ENCODE measurements at places on chromosomes 6 and 20.

DNA sequence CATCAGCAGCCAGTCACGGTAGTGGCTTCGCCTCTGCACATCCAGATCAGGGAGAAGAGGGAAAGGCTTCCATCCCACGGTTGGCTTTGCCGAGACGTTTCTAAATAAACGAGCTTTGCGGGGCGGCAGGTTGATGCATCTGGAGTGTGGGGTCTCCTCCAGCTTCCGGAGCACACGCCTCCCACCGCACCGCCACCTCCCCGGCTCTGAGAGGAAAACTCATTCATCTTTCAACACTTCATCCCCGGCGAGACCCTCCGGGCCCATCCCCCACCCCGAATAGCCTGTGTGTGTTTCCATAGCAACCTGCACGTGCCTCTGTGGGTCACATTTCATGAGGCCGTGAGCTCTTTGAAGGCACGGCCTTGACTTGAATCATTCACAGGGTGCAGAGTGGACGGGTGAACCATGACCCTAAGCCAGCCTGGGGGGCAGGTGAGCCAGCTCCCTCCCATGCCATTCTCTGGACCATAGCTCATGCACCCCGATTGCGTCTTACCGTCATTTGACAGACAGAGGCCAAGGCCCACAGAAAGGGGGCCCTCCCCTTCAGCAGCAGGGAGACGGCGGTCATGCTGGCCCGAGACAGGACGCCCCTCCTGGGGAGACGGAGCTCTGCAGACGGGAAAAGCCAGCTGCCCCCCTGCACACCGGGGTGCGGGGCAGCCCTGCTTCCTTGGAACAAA lies 16.2 kb upstream of the CHRNA4 start:
- DNase-seq: peak; percentile 82

- no peak for DNase-seq
Observed at GRCh38 chr6:10418361-10418861, 3.5 kb upstream of the TFAP2A start.

DNA sequence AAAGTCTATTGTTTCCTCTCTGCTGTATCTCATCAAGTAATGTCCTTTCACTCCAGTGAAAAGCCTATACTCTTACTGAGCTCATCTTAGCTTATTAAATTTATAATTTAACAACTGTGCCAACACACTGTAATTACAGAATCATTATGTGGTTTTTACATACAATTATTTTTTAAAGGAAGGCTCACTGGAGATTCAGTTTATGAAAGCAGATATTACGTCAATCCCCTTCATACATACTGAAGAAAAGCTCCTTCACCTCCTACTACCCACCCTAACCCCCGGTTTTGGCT lies 28.1 kb downstream of the ARHGAP18 start:
- DNase-seq: no peak

DNA sequence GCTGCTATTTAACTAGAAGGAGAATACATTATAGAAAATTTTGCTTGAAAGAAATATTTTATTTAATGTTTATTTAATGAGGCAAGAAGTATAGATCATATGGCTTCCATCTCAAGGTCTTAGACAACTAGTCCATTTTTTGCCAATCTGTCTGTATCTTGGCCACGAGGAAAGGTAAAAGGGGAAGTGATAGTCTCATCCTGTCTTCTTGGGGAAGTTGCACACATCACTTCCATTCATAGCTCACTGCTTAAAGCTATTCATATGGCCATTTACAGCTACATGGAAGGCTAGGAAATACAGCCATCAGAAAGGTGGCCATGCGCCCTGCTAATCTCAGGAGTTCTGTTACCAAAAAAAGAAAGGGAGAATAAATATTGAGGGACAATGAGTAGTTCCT lies 50.8 kb downstream of the METTL24 start:
- no peak for DNase-seq

- DNase-seq: no peak
Observed at GRCh38 chr20:9108260-9108659, 39.4 kb downstream of the PLCB4 start.

DNA sequence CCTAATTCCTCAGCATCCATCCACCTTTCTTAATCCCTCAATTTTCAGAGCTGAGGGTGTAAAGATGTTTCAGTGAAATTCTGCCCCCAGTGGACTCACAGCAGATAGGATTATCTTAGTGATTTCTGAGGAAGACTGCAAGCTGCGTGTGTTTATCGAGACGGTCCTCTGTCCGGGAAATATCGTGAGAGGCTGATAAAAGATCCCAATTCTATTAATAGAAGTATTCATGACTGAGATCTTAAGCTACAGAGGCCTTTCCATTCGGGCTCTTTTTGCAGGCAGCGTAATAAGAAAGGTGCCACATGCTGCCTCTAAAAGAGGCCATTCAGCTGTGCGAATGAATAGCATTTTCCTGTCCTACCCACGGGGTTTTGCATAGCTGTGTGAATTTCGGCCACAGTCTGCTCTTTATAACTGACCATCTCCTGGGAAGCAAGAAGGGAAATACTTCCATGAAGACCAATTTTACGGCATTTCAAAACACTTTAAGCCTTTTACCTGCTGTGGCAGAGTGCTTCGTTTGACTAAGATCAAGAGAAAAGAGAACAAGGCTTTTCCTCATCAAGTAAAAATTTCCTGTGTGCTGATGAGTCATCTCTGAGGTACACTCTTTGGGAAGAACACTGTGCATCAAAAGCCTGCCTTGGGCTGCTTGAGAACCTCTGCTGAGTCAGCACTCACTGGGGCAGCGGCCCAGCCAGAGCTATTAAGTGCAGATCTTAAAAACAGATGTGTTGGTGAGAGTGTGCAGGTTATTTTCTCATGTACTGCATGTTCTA lies 208.8 kb downstream of the ARHGAP18 start:
- peak; percentile 95 for DNase-seq

GRCh38 chr6:49563006-49563886 lies 12.8 kb downstream of the C6orf141 start:
- DNase-seq: peak; percentile 57

DNA sequence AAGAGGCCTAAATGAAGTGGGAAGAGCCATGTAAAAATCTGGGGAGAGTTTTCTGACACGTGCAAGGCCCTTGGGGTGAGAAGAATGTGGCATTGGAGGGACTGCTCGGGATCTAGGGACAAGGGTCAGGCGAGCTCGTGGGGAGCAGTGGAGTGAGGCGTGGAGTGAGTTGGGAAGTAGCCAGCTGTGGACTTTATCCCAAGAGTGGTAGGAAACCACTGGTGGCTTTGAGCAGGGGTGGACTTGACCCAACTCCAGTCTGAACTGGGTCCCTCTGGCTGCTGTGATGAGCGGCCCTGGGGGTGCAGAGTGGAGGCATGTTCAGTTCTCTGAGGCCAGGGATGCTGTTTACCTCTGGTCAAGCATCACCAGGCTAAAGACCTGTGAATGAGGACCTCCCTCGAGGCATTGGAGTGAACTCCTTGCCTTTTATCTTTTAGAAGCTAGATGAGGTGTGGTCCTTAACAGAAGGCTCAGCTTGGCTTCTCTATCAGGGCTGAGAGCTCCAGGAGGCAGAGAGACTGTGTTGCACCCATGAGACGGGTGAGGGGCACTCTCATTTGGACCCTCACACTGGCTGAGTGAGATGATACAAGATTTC lies 20.6 kb downstream of the SLC22A1 start:
- no peak for DNase-seq

DNA sequence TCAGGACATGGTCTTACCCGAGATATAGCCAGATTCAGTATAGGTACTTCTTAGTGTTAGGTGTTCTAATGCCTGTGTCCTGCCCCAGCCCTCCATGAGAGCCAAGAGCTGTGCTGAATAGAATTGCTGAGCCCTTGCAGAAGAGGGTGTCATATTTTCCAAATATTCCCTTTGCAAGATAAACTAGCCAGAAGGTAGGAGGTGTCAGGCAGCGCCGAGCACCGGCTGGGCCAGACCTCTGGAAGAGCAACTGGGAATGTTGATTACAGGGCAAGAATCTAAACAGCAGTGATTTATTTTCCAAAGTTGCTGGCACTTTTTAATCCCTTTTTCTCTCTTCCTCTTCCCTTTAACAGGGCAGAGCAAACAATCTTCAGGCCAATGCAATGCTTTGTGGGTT lies 37.1 kb upstream of the EZR start:
- DNase-seq: no peak

- DNase-seq: no peak
Observed at GRCh38 chr6:82337688-82338257, 25.8 kb upstream of the TPBG start.

DNA sequence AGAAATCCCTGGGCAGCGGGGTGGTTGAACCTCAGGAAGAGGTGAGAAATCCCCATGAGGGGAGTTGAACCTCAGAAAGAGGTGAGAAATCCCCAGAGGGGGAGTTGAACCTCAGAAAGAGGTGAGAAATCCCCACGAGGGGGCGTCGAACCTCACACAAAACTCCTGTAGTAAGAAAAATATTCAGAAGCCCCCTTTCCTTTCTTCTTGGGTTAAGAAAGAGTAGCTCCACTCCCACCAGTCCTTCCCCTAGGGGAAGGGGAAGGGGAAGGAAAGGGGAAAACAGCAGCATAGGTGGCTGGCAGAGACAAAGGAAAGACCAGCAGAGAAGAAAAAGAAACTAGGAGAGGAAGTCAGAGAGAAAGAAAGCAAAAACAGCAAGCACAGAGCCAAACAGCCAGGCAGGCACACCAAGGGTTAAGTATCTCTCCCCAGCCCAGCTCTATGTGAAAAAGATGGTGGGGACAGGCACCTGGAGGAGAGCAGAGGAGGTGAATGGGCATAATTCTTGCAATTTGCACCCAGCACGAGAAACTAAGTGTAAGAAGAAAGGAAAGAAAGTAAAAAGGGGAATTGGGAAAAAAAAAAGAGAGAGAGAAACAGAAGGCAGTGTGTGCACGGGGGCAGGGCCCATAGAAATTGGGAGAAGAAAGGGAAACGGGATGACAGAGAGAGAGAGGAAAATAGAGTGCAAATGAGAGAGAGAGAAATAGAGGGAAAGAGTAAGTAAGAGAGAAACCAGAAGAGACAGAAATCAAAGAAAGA lies 88.2 kb downstream of the PLG start:
- DNase-seq: no peak

- no peak for DNase-seq
Observed at GRCh38 chr20:45994761-45995493, 13.8 kb upstream of the MMP9 start.

- DNase-seq: peak; percentile 60
Observed at GRCh38 chr6:6007366-6008088, 802 bp upstream of the NRN1 start.

GRCh38 chr6:153121311-153121710 lies 9.8 kb downstream of the RGS17 start:
- DNase-seq: no peak

DNA sequence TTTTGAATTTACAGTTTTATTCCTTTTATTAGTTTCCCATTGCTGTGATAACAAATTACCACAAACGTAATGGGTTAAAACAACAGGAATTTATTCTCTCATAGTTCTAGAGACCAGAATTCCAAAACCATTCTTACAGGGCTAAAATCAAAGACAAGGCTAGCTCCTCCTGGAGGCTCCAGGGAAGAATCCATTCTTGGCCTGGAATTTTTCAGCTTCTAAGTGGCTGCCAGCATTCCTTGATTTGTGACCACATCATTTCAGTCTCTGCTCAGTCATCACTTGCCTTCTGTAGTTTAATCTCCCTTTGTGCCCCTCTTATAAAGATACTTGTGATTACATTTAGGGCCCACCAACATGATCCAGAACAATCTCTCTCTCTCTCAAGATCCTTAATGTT lies 897 bp upstream of the SEL1L2 start:
- DNase-seq: no peak

- peak; percentile 62 for DNase-seq
Observed at GRCh38 chr6:138275976-138276375, 57.7 kb upstream of the PBOV1 start.

DNA sequence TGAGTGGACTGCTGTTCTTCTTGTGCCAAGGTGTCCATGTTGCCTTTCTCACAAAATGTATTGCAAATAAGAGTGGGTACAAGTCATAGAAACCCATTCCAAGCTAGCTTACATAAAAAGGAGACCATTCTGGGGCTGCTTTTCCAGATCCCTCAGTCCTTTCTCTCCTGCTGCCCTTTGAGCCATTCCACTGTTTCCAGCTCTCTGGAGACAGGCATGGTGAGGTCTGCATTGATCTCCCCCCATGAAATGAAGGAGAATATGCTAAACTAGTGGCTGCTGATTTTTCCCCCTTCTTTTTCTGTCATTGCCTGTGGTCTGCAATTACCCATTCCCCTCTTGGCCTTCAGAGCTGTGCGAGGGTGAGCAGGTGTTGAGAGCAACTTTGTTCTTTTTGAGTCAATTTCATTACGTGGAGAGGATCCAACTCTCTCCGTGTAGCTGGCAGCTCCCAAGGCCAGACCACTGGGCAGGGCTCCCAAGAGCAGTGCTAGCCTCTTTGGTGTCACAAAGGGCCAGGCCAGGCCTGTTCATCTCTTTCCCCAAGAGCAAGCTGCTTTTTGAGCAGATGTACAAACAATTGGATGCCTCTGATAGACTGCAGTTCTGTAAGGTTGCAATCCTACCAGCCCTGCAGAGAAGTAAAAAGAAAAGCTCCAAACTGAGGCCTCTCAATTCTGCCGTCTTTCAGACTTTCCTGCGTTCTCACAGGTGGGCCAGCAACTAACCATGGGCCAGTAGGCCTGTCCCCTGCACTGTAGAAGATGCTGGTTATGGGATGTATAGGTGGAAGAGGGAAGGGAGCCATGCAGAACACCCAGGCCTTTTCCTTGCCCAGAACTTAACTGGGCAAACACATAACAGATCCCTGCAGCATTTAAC lies 96.1 kb upstream of the ARMC2 start:
- no peak for DNase-seq

DNA sequence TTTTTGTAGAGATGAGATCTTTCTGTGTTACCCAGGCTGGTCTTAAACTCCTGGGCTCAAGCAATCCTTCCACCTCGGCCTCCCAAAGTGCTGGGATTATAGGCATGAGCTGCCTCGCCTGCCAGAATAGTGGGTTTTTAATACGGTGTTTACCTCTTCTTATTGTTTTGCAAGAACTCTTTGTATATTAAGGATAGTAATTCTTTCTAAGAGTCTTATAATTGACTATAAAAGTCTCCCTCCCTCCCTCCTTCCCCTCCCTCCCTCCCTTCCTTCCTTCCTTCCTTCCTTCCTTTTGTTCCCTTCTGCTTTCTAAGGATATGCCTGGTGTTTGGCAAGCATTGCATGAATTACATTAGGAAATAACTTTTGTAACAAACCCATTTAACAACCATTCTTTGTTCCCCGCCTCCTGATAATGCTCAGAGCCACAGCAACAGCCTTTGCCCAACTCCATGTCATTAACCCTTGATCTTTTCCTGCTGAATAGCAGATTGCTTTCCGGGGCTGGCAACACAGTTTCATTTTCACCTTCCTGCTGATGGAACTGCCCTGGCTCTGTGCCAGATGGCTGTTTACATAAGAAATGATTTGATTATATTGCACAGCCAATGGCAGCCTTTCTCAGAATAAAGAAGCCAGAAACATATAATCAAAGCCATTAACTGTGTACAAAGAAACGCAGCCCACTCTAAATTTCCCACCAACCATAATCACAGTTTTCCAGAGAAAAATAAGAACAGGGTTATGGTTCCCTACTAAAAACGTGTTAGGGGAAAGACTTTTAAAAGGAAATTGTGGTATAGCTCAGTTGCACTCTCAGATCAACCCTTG lies 143.7 kb upstream of the PTPN1 start:
- DNase-seq: peak; percentile 83

GRCh38 chr6:9365378-9365777 lies 930.0 kb upstream of the SLC35B3 start:
- DNase-seq: no peak

All from SK-N-DZ (cell line).